GM12892 (cell line): ENCODE measurements at places on chromosomes 2 and 18.

- no peak for DNase-seq
Observed at GRCh38 chr2:195543902-195544894, 112.8 kb upstream of the SLC39A10 start.

DNA sequence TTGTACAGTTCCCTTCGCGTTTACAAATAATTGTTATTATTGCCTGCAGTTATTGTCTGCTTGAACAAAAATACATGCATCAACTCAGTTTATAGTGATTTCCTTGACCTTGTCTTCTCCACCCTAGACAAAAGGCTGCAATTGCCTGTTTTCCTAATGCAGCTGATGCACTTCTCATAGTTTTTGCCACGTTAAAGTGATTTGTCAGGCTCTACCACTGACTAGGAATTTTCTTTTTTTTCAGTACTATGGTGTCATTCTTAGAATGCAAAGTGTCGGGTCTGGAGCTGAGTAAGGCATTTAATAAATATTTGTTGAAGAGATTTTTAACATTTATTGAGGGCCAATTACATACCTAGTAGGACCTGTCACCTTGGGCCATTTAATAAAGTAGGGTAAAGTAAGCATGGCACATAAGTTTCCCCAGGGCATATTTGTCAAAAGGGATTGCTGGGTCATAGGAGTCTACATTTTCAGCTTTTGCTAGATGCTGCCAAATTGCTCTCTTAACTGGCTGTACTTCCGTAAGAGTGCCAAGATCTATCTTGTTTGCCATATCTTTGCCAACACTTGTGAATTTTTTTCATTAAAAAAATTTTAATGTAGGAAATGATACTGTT, 24.1 kb downstream of the ACSL3 start:
- DNase-seq: no peak

GRCh38 chr2:241573741-241574140, 15.2 kb downstream of the BOK start:
- no peak for DNase-seq

- no peak for DNase-seq
Observed at GRCh38 chr2:140650825-140651224, 1480.0 kb downstream of the LRP1B start.

GRCh38 chr2:109689973-109690372, 75.8 kb downstream of the SOWAHC start:
- DNase-seq: no peak

- no peak for DNase-seq
Observed at GRCh38 chr2:105405291-105405690, 6.4 kb upstream of the FHL2 start.

DNA sequence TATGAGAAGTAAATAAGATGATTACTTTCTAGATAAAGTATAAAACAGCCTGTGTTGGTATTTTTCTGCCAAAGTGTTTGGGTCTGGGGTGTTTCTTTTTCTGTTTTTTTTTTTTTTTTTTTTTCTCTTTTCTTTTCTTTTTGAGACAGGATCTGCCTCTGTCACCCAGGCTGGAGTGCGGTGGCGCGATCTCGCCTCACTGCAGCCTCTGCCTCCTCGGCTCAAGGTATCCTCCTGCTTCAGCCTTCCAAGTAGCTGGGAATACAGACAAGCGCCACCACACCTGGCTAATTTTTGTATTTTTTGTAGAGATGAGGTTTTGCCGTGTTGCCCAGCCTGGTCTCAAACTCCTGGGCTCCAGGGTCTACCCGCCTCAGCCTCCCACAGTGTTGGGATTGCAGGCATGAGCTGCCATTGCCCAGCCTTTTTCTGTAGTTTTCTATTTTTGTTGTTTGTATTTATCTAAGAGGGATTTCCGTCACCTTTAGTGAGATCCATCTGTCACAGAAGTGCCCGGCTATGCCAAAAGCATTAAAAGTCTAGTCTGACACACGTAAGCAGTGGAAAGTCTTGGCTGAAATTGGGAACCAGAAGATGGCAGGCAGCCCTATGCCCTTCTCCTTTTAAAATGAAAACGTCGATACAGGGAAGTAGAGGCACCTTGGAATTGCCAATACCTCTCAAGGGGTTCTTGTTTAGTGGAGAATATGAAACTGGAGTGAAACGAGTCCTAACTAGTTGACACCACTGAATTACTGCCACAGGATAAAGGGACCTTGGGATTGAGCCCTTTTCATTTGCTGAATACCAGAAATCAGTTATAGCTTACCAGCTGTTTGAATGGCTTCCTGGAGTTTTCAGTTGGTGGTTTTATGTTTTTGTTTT, 14.0 kb downstream of the UGP2 start:
- DNase-seq: no peak

DNA sequence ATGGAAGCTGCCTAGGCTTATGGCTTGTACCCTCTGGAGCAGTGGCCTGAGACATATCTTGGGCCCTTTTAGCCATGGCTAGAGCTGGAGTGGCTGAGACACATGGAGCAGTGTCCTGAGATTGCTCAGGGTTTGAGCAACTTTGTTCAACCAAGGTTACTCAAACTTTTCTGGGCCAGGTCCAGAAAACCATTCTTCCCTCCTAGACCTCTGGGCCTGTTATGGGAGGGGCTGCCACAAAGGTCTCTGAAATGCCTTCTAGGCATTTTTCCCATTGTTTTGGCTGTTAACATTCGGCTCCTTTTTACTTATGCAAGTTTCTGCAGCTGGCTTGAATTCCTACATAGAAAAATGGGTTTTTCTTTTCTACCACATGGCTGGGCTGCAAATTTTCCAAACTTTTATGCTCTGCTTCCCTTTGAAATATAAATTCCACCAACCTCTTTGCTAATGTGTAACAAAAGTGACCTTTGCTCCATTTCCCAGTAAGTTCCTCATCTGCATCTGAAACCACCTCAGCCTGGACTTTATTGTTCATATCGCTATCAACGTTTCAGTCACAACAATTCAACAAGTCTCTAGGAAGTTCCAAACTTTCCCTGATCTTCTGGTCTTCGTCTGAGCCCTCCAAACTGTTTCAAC, 84.9 kb upstream of the MAP4K3 start:
- no peak for DNase-seq

DNA sequence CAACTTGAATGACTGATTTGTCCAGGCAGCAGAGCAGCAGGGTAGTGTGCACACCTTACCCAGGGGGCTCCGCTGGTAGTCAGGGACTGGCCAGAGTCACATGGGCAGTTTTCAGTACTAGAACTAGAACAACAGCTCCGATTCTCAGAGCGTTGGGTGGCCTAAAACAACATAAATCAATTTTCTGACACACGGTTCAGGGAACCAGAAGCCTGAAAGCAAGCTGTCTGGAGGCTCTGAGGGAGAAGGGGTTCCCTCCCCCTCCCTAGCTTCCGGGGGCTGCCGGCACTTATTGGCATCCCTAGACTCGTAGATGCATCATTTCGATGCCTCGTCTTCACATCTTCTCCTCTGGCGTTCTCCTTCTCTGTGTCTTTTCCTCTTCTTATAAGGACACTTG, 13.4 kb upstream of the ITGB6 start:
- no peak for DNase-seq

DNA sequence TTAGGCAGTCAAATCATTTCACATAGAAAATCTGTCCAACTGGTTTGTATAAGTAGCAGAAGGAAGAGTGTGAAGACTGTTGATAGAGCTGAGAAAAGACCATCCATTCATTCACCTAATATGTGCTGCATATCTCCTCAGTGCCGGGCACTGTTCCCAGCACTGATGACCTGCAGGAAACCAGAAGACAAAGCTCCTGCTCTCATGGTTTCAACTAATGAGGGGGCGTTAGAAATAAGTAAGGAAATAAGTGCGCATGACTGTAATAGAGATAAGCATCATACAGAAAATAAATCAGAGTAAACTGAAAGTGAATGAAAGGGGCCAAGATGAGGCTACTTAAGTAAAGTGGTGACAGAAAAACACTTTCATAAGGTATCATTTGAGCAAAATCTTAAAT, 427.5 kb upstream of the CDH20 start:
- DNase-seq: no peak
